ENCODE measurements at places on chromosomes 5 and 9. TPM values are rescaled to one million over a fixed set of nuclear protein-coding genes. Genes with fewer than 3 reads are reported as not detected.

CAMK4 gene
- 2.9 TPM for total RNA-seq

ARHGEF39 gene
- total RNA-seq, result 0.09 TPM

FAXDC2 gene
- total RNA-seq, result 6.0 TPM

SPEF2 gene
- 2.2 TPM for total RNA-seq

SHC3 gene
- total RNA-seq, result 24.0 TPM

ASS1 gene
- total RNA-seq, result 329 TPM

NUTM2F gene
- not detected for total RNA-seq

RASGEF1C gene
- not detected for total RNA-seq

C9orf153 gene
- 0.18 TPM for total RNA-seq

CCDC192 gene
- not detected for total RNA-seq

KCNN2 gene
- total RNA-seq, result 0.43 TPM

SLC23A1 gene
- total RNA-seq, result under 0.01 TPM

TSLP gene
- total RNA-seq, result 3.4 TPM

CTSV gene
- total RNA-seq, result 0.37 TPM

IL13 gene
- total RNA-seq, result not detected

SPATA31C1 gene
- total RNA-seq, result not detected

C1QTNF3 gene
- 2.0 TPM for total RNA-seq

ENC1 gene
- total RNA-seq, result 41.0 TPM

PLPPR1 gene
- total RNA-seq, result not detected

UBE2QL1 gene
- under 0.01 TPM for total RNA-seq

SLC25A2 gene
- total RNA-seq, result 0.18 TPM

Data from smooth muscle cell of bladder (primary cell).